ENCODE measurements at places on chromosomes 6 and 20.

GRCh38 chr6:44805238-44805846, 417.8 kb downstream of the CDC5L start:
- H3K4me1 ChIP-seq = no peaks in the 10 kb centered on the region
- H3K4me3 ChIP-seq = no peak overlapping the region
- H3K36me3 ChIP-seq = no peaks in the 10 kb centered on the region
- H3K27ac ChIP-seq = no peak overlapping the region
- no peaks in the 10 kb centered on the region for H3K27me3 ChIP-seq

GRCh38 chr6:126540161-126540560, 200.2 kb downstream of the CENPW start:
- no peak overlapping the region for H3K4me3 ChIP-seq
- H3K36me3 ChIP-seq = no peaks in the 10 kb centered on the region
- H3K27ac ChIP-seq = no peak overlapping the region
- no peaks in the 10 kb centered on the region for H3K4me1 ChIP-seq

GRCh38 chr6:154234019-154234772, 122.4 kb downstream of the IPCEF1 start:
- H3K4me3 ChIP-seq = no peak overlapping the region
- H3K27me3 ChIP-seq = no peaks in the 10 kb centered on the region
- no peaks in the 10 kb centered on the region for H3K36me3 ChIP-seq
- no peak for DNase-seq

- no peak overlapping the region for H3K4me3 ChIP-seq
- no peaks in the 10 kb centered on the region for H3K4me1 ChIP-seq
- no peaks in the 10 kb centered on the region for H3K36me3 ChIP-seq
- DNase-seq = no peak
- no peak overlapping the region for H3K27ac ChIP-seq
- H3K27me3 ChIP-seq = no peaks in the 10 kb centered on the region
Measured at GRCh38 chr20:54596651-54597050, 121.3 kb downstream of the DOK5 start.

DNA sequence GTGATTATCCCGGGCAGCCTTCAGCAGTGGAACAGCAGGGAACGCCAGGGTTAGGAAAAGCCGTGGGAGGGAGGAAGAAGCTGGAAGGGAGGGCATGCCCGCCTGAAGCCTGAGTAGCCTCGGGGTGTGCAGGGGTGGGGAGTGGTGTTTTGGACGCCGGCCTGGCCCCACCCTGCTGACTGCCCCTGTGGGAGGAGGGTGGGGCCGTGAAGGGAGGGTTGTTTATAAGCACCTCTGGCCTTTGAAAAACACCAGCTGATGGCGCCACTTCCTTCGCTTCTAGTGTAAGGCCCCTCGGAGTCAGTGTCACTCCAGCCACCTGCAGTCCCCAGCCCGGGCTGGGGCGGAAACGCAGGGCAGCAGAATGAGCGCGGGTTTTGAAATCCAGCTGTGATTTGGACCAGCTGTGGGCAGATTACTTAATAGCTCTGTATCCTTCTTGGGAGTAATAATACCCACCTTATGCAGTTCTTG, 52.8 kb upstream of the BMP6 start:
- H3K4me1 ChIP-seq = no peaks in the 10 kb centered on the region
- no peak overlapping the region for H3K27ac ChIP-seq
- no peaks in the 10 kb centered on the region for H3K27me3 ChIP-seq
- peak; percentile 63 for DNase-seq
- H3K4me3 ChIP-seq = peak overlapping the region; percentile 25
